ENCODE measurements at places on chromosomes 1 and 21.

GRCh38 chr1:44405798-44406736, 1.0 kb downstream of the RNF220 start:
- peak; percentile 5 for DNase-seq

DNA sequence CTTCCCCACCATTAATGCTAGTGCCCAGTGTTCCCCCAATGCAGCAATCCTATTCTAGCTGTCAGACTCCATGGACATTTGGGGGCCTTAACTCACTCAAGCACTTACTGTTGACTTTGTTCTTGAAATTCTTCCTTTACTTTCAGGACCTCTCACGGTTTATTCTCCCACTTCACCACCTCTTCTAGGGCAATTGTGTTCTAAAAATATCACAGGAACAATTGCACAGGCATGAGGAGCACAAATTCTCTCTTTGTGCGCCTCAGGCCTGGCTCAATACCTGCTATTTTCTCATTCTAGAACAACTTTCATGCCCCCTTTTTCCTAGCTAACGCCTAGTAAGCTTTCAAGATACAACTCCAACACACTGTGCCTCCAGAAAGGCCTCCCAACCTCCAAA, 7.3 kb downstream of the MAB21L3 start:
- DNase-seq: no peak

- no peak for DNase-seq
These were observed 1048.1 kb downstream of the BRINP3 start for GRCh38 chr1:189429610-189430009.

GRCh38 chr1:1955621-1956094, 36.6 kb upstream of the TMEM52 start:
- no peak for DNase-seq

GRCh38 chr1:38997901-38998190, 6.8 kb downstream of the AKIRIN1 start:
- no peak for DNase-seq

GRCh38 chr21:35582731-35583130, 477.6 kb downstream of the SETD4 start:
- DNase-seq: no peak

DNA sequence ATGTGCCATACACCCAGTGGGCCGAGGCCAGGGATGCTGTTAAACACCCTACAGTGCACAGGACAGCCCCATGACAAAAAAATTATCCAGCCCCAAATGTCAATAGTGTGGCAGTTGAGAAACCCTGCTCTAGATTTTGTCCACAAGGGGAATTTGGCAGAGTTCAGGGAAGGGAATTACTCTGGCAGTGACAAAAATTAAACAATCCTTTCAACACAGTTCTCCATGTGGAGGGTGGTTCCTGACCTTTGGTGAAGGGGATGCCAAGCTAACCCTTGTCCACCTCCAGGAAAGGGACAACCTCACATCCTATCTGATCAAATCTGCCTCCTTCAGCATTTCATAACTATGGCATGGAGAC, 28.4 kb upstream of the CD84 start:
- DNase-seq: no peak

DNA sequence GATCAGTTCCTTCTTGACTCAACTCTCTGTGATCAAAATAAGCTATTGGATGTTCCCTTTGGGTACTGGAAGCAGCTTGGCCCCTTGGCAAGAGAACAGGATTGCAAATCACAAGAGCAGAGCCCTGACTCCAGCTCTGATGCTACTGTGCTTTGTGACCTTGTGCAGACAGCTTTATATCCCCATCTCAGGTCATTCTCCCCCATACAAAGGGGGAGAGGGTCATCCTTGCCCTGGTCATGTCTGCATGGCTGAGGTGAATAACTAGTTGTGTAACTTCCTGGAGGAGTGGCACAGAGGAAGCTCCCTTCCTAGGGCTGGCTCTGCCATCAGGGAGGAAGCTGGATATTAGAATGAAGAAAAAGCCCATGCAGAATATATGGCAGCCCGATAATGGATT, 142.9 kb downstream of the DHRS3 start:
- no peak for DNase-seq

DNA sequence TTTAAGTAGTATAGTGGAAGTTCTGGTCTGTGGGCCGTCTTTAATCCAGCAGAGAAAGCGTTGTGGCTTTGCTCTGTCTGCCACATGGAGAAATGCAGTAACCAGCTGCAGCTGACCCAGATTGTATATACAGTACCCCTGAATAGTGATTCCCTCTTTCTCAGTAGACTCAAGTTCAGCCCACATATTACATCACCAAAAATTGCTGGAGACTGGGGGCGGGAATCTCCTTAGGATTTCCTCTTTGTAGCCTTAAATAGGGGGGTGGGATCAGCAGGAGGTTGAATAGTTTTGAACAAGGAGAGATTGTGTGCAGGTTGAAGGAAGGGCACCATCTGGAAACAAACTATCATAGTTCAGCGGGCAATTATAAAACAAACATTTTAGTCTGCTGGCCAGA, at the start of gene ANGPTL1:
TSS of gene ANGPTL1 (minus strand) at position 134 of the 400 bp plus-strand sequence. CDS start 5,301 bp downstream, outside the sequence.
- DNase-seq: peak; percentile 59

GRCh38 chr1:24074817-24075589, 36.9 kb downstream of the MYOM3 start:
- no peak for DNase-seq

DNA sequence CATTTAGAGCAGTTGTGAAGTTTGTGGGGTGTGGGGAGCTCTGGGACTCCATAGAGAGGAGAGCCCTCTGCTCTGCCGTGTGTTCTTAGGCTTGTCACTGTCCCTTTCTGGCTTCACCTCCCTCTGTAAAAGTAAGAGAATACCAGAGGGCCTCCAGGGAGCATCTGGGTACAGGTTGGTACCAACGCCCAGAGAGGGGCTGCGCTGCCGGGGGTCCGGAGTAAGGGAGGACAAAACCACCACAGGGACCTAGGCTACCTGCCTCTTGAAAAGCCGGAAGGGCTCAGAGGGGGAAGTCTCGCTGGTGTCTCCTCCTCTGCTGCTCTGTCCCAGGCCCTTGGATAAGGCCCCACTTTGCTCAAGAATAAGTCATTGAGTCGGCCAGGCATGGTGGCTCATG, 3.1 kb upstream of the TINAGL1 start:
- DNase-seq: no peak

- no peak for DNase-seq
These were observed 38.6 kb downstream of the PDE9A start for GRCh38 chr21:42691901-42692559.

DNA sequence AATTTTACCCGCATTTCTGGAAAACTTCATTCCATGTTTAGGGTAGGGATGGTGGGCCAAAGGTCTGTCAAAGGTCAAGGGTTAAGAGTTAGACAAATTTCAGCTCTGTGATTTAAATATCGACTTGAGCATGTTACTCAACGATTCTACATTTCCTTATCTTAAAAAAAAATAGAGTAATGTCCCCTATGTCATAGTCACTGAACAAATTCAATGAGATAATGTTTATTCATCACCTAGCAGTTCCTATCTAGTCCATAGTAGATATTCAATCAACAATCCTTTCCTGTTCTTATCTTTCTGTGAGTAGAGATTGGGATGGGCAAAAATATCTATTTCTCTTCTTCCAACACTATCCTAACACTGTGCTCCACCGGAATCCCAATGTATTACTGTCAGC, 1.1 kb upstream of the DYNLT5 start:
- no peak for DNase-seq

DNA sequence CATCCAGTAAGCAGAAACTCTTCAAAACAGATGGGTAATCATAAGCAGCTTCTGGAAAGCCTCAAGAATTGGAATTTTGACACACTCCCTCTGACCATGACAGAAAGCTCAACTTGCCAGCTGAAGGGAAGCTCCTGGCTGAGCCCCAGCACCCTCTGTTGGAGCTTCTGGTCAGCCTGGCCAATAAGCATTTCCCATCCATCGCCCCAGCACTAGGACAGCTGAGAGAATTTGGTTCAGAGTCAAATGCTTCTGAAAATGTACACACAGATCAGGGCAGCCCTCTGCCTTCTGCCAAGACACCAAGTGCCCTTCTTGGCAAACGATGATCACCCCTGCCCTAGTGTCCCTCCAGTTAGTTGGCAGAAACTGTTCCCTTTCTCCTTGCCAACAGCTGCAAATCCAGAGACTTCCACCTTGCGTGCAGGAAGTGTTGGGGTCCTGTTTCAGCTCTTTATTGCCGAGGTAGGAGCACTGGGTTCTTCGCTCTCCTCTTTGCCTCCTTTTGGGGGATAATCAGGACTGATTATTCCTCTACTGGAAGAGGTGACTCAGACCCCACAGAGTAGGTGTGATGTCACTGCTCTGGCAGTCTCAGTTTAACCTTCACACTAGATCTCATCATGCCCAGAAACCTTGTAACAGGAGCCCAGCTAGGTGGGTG, 11.9 kb downstream of the PIGV start:
- DNase-seq: peak; percentile 88

GRCh38 chr1:8679929-8680663, 137.3 kb downstream of the RERE start:
- DNase-seq: no peak

DNA sequence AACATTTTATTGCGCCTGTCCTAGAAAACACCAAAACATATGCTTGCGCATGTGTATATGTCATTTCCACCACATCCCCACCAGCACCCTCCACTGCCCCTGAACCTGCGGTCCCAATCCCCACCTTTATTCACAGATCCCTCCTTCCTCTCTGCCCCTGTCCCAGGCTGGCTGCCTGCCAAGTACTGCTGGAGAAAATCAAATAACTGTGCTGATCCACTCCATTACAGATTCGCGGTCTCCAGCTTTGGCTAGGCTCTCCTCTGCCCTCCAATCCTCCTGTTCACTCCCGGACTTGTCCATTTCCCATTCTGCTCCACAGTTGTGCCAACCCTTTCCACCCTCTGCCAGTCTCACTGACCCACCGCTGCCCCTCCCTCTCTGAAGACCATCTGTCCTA, 59.3 kb upstream of the GJB5 start:
- DNase-seq: no peak

DNA sequence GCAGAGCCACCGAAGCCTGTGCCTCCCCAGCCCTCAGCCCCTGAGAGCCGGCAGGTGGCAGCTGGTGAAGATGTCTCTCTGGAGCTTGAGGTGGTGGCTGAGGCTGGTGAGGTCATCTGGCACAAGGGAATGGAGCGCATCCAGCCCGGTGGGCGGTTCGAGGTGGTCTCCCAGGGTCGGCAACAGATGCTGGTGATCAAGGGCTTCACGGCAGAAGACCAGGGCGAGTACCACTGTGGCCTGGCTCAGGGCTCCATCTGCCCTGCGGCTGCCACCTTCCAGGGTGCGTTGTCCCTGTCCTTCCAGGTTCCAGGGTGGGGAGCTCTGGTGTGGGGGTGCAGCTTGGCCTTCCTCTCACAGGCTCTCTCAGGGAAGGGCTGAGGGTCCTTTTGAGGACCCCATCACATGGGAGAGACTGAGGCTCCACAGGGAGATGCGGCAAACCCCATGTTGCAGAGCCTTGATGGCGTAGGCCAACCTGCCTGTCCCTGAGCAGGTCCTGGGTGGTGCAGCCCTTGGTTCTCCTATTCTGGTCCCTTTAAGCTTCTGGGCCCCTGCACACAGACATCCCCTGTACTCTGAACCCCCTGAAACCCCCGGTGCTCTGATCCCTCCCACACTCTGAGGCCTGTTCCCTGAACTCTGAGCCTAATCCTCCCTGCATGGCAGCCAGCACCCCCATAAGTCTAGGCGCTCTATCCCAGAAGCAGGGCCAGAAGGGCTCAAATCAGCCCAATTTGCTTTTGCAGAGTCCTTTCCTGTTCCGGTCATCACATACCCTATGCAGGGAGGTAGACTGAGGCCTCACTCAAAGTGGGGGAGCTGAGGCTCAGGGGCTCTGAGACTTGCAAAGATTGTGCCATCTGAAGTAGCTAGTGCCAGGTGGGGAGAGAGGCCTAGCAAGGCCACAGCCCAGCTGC, 88.5 kb downstream of the TRIM11 start:
- no peak for DNase-seq

GRCh38 chr1:196861429-196861828, 26.4 kb upstream of the CFHR4 start:
- no peak for DNase-seq

- DNase-seq: no peak
These were observed 14.4 kb downstream of the ABCG1 start for GRCh38 chr21:42233067-42233961.

DNA sequence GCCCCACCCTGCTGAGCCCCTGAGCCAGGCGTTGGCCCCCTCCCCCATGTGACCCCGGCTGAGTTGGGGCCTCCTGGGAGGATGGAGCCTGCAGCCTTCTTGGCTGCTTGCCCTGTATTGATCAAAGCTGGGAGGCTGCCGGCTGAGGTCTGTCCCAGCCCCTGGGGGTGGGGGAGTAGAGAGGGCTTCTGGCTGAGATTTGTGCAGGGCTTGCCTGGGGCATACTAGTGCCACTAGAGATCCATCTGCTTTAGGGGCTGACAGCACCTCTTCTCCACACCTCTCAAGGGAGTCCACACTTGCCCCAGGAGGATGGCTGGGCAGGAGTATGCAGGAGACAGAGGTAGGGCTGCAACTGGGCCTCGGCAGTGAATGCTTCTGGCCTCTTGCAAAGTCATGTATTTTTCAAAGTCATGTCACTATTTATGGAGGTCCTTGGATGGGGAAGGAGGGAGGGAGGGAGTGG, 53.6 kb upstream of the SSBP3 start:
- DNase-seq: no peak

DNA sequence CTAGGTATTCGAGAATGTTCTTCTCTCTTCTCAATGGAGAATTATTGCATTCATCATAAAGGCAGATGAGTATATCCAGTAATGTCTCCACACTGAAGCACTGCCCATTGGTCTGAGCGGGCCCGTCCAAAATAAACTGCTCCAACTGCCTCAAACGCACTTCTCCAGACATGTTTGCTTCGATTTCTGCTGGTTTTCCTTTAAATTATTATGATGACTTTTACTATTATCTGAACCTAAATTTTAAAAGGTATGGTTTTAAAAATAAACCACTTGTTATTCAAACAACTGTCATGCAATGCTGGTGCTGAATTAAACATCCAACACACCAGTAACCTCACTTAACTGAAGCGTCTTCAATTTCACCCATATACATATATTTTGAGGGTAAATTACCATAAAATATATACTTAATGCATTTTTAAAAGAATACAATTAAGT, 1.3 kb downstream of the CDC42BPA start:
- DNase-seq: peak; percentile 39

GRCh38 chr1:83083589-83084224, 915.2 kb downstream of the TTLL7 start:
- no peak for DNase-seq

DNA sequence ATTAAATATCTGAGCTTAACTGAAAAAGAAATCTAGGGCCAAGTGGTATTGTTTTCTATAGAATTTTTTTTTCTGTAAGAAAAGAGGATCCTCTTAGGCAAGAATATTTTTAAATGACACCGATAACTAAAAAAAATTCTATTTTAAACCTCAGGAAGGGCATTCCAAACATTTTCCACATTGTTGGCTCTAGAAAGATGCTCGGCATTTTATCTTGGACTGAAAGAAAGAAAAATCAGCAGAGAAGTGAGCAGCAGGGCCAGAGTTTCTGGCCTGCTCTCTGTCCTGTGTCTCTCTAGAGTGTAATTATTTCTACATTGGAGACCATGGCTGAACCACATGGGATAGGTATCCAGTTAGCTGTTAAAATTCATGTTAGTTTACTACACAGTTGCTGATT, 192.5 kb upstream of the GREM2 start:
- DNase-seq: peak; percentile 32

GRCh38 chr21:30194701-30195299, 21.1 kb downstream of the CLDN8 start:
- no peak for DNase-seq

- peak; percentile 94 for DNase-seq
These were observed 15.0 kb upstream of the RGS4 start for GRCh38 chr1:163054181-163054591.

- peak; percentile 21 for DNase-seq
These were observed 3.0 kb downstream of the TCHH start for GRCh38 chr1:152112101-152112884.

Measured in LHCN-M2 (cell line).